ENCODE measurements at places on chromosomes 12 and 14. TPM values are rescaled to one million over a fixed set of nuclear protein-coding genes. Genes with fewer than 3 reads are reported as not detected.

- DNase-seq = no peak
These were observed 24.3 kb downstream of the VRK1 start for GRCh38 chr14:96821501-96821900.

DNA sequence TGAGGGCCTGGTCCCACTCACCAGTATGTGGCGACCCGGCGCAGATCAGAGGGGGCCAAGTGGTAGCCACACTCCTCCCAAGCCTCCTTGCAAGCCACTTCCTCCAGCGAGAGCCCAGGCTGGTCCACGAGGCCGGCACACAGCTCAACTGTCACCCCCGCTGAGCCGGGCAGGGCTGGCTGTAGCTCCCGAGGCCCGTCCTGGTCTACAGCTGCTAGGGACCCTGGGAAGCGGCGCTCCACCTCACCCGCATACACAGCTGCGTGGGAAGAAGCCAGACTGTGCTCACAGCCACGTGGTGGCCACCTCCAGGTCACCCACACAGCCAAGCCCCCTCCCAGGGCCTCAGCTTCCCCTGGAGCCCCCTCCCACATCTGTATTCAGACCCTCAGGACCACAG, 4.6 kb downstream of the NUDT14 start:
- DNase-seq = no peak

DNA sequence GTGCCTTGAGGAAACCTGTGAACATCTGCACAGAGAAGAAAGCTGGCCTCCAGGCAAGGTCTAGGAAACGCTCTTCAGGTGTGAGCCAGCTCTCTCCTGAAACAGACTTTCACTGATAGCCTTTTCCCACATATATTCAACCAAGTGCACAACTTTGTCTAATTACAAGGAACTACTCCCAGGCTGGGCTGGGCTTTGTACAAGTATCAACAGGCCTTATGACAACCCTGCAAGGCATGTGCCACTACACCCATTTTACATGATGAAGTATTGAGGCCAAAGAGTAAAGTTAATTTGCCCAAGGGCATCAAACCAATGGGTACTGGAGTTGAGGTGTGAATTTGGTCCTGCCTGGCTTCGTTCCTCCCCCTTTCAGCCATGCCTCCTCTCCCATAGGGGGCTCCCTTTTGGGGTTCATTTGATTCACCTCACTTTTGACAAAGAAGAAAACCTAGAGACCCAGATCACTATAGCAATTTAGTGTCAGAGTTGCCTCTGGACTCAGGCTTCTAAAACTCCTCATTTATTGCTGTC, 2.1 kb downstream of the CSRP2 start:
- no peak for DNase-seq

Gene RBM19
- 16.5 TPM for total RNA-seq

Gene ST8SIA1
- total RNA-seq = 6.3 TPM
